Activated gamma-delta T cell treated with anti-CD3 and anti-CD28 coated beads, Interleukin-2, amount 50 U/mL, for 16 hours (primary cell): ENCODE measurements at places on chromosomes 3 and 15.
A peak's percentile ranks its signal among the peaks of the same experiment; 100 is the strongest.

DNA sequence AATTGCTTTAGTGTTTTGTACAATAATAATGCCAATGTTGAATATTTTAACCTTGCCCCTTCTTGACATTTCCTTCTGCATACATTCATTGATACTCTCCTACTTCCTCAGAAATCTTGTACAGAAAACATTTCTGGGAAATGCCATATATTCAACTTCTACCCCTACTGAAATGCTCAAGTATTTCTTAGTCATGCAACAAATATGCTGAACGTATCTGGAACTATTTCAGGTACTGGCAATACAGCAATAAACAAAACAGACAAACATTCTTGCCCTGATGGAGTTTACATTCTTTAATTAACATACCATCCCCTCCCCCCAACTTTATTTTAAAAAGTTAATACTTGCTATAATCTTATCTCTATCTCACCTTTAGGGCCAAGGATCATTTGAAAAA is 147.2 kb downstream of the STAG1 start:
- DNase-seq, result no peak

GRCh38 chr15:70503073-70503745 is 260.1 kb downstream of the UACA start:
- DNase-seq, result no peak

GRCh38 chr3:53173107-53173506 is 12.1 kb downstream of the PRKCD start:
- DNase-seq, result no peak

GRCh38 chr3:151268267-151269235 is 9.8 kb downstream of the P2RY14 start:
- DNase-seq, result peak; percentile 3

DNA sequence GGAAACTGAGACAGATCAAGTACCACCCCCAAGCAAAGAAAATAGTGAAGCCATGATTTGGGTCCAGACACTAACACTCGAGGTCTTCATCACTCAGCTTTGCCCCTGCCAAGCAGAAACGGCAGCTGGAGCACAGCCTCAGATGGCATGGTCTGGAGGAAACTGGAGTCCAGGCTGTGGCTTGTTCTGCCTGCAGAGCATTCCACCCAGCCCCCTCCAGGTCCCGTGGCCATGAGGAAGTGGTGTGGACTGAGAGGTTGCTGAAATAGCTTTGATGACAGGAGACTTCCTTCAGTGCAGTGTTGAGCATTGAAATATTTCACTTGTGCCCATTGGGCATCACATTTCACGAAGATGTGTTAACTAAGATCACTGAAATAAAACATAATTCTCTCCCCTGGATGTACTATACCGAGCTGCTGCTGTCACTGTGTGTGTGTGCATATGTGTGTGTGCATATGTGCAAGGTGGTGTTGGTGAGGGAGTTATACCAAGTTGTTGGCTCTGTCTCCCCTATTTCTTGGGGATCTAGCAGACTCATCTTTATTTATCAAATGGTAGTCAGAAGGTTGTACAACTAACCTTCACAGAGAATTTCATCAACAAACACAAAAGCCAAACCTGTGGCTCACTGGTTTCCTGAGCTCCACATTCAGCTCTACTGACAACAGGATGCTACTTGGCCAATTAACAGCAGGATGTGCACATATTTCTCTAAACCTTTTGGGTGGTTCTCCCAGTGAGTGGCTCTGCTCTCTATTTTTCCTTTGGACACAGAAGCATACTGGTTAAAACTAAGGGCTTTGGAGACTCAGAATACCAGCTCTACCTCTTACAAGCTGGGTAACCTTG is 660.1 kb upstream of the CFAP20DC start:
- DNase-seq, result no peak

DNA sequence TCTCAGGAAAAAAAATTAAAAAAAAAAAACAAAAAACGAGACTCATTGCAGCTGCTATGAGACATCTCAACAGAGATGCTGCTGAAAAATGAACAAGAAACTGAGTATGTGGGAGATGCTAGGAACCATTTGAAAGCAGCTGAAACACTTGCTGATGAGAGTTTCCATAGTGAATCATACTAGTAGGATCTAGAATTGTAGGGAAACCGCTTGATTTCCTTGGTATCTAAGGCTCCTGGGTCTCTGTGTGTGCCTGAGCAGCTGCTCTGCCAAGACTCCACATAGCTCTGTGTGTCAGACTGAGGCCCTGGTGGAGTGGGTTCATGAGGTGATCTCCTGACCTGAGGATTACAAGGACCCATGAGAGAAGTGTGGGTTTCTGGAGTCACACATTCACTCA is 313.4 kb upstream of the NECTIN3 start:
- DNase-seq, result no peak

DNA sequence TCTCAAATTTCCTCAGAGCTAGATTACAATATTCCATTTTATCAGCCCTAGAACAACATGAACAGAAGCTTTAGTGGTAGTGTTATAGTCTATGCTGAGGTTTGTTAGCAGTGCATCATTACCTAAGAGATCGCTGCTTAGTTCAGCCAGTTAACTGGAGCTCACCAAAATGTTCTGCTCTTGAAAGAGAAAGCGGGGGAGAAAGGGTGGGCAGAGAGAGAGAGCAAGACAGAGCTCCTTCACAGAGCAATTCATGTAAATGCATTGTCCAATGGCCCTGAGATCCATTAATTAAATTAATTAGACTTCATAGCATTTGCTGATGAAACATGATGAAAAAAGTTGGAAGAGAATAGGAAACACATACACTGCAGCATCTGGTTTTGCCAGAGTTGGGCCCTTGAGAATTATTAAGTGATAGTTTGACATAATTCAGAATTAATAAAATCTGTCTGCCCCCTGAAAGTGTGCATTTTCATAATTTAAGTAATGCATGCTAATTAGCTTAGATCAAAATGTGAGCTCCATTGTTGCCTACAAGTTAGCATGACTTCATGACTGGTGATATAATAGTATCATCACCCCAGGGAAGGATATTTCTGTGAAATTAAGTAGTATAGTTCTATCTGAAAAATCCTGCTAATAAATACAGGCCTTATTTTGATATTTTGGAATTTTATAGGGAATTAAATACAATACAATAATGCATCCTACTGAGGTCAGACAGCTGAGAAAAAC is 86.9 kb upstream of the LYSMD4 start:
- DNase-seq, result no peak

DNA sequence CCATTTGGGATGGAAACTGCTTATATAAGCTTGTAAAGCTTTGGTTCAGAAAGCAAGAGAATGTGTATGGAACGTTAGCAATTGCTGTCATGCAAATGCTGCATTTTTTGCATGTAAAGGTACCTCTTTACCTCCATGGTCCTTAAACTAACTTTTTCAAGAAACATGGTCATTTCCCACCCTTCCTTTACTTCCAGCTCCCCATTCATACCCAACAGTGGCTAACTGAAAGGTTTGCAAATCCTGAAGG is 84.3 kb downstream of the SMAD3 start:
- no peak for DNase-seq

DNA sequence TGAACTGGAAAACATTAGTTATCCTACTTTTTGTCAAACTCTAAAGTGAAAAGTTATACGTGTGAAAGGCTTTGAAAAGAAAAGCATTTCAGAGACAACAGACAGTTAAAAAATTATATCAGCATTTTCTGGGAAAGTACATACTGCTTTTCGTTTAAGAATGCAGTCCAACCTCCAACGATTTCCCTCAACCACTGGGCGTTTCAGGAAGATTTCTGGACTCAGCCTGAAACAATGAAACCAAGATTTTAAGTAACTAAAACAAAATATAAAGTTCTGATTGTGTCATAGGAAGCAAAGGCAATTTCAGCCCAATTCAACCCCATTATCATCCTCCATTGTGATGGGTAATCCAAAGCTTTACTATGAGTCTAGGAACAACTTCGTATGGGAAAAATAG is 110.7 kb downstream of the PLD1 start:
- DNase-seq, result no peak

DNA sequence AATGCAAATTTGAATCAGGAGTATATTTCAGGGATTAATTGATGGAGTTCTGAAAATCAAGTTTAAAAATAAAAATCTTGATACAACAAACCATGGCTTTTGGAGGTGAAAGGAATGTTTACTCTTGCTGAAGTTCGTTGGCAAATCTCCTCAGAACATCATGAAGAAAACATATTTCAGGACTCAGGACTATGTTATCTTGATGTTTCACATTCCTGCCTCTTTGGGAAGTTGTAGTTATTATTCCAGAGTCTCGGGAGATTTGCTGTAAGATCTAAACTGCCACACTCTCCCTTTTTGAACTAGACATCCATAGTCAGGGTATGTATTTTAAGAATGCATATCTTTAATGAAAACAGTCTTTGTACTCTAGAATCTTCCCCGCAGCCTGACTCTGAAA is 271.2 kb downstream of the RBMS3 start:
- no peak for DNase-seq

DNA sequence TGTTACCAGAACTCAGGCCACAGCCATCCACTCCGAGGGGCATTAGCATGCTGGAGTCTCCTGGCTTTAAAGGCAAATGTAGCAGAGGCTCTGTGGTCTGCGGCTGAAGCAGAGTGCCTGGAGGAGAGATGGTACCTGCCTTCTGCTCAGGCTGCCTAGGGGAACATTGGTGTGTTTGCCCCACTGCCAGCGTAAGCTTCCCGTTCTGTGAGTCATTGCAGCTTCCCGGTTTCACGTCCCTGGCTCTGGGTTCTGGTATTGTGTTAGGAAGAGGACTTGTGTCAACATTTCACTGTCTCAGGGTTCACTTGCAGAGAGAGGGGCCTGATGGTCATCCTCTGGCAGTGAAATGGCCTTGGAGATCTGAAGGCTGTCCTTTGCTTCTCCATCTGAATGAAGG is 1.8 kb downstream of the GASK1A start:
- no peak for DNase-seq

DNA sequence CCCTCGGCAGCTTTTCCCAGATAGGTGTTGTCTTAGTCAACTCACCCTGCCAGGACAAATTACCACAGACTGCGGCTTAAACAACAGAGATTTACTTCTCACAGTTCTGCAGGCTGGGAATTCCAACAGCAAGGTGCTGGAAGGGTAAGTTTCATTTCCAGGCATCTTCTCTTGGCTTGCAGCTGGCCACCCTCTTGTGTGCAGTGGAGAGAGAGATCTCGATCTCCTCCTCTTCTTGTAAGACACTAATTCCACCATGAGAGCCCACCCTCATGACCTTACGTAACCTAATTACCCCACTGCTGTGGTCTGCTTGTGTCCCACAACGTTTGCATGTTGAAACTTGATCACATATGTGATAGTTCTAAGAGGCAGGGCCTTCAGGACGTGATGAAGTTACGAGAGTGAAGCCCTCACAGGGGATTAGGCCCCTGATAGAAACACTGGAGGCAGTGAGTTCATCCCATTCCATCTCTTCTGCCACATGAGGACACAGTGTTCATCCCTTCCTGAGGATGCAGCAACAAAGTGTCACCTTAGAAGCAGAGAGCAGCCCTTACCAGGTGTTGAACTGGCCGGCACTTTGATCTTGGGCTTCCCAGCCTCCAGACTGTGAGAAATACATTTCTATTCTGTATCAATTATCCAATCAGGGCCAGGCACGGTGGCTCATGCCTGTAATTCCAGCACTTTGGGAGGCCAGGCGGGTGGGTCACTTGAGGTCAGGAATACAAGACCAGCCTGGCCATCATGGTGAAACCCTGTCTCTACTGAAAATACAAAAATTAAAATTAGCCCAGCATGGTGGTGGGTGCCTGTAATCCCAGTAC is 247.7 kb downstream of the PLCL2 start:
- DNase-seq, result no peak

DNA sequence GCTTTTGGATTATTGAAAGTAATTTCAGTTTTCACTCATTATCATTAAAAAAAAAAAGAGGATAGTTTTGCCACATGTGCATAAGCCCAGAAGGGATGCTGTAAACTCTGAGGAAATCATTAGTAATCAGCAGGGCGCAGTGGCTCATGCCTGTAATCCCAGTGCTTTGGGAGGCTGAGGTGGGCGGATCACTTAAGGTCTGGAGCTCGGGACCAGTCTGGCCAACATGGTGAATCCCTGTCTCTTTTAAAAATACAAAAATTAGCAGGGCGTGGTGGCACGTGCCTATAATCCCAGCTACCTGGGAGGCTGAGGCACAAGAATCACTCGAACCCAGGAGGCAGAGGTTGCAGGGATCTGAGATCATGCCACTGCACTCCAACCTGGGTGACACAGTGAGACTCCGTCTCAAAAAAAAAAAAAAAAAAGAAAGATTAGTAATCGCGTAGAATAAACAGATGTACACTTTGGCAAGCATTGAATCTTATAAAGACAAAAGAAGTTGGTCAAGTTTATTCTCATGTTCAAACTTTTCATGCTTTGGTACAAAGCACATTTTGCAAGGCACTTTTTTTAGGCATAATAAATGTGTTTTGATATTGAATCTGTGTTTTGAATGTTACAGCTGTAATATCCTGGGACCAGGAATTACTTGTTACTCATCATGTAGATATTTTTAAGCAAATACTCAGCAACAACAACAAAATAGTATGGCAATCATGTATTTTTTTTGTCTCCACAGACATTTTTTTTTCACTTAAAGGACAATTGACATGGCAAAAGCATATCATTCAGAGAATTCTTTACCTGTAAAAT is 93.2 kb upstream of the AGTR1 start:
- DNase-seq, result no peak

DNA sequence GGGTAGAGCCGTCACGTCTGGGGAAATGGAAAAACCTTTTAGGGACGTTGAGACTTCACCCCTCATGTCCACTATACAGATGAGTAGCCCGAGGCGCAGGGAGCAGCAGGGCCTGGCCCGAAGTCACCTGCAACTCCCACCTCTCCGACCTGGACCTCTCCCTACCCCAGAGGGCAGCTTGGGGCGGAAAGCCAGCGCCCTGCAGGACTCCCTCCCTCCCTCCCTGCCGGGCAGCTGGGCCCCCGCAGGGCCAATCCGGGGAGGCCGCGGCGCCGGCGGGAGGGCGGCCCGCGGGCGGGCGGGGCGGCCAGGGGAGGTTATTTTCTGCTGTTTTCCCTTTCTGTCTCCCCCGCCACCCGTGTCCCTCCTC is 2.0 kb downstream of the WNT7A start:
- DNase-seq, result no peak

GRCh38 chr3:66115858-66116654 is 77.3 kb upstream of the MAGI1 start:
- DNase-seq, result no peak

DNA sequence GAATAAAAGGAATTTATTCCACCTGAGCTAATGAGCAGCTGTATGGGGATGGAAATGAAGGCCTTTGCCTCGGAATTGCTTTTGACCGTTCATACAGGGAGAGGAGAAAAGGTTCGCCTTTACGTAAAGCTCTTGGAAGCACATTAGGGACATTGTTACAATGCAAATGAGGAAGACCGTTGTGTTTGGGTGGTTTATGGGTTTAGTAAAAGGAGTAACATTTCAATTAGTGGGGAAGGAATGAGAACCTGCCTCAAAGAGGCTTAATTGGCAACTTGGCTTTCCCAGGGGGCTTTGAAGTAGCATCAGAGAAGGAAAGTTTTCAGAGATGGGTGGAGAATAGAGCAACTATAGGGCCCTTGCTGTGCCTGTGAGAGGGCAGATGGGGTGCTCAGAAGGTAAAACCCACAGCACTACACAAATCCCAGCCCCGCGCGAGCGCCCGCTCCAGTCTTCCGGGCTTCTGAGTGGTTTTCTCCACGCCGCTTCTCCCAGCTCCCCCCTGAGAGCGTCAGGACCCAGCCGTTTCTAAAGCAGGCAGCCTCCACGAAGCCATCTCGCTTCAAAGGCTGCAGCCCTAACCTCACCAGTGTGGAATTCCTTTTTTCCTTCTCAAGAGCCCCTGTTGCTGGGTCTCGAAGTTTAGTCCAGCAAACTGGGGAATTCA is 192.0 kb upstream of the HES1 start:
- no peak for DNase-seq

GRCh38 chr3:23390989-23391553 is 187.9 kb downstream of the UBE2E2 start:
- no peak for DNase-seq
